Activated CD4-positive, alpha-beta T cell treated with anti-CD3 and anti-CD28 coated beads for 4 hours (primary cell): ENCODE measurements at places on chromosomes 2 and 18.

- no peak for DNase-seq
Observed at GRCh38 chr18:9858642-9859041, 27.1 kb upstream of the TXNDC2 start.

DNA sequence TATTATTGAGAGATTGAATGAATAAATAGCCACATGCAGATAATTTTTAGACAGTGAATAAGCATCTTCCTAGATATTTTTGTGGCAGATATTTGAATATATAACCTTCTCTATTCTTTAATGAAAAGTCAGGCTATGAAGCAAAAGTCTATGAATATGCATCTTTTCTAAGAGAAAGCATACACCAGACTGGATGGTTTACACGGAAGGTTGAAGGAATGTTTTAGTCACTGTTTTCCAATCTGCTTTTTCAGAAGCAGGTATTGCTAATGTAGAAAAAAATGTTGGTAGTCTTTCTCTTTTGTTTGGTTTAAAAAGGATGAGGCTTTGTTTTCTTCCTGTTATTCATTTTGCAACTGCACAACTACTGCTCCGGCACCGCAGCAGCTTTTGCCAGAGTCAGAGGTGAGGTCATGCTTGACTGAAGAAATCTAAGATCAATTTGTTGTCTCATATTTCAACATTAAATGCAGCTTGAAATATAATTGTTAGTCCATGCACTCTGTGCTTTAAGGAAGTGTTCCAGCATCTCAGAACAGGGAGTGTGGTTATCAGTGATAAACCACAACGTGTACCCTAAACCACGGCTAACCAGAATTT is 1540.8 kb upstream of the PIK3C3 start:
- DNase-seq, result no peak

- DNase-seq, result no peak
Observed at GRCh38 chr2:186868344-186868743, 19.4 kb upstream of the ZSWIM2 start.

DNA sequence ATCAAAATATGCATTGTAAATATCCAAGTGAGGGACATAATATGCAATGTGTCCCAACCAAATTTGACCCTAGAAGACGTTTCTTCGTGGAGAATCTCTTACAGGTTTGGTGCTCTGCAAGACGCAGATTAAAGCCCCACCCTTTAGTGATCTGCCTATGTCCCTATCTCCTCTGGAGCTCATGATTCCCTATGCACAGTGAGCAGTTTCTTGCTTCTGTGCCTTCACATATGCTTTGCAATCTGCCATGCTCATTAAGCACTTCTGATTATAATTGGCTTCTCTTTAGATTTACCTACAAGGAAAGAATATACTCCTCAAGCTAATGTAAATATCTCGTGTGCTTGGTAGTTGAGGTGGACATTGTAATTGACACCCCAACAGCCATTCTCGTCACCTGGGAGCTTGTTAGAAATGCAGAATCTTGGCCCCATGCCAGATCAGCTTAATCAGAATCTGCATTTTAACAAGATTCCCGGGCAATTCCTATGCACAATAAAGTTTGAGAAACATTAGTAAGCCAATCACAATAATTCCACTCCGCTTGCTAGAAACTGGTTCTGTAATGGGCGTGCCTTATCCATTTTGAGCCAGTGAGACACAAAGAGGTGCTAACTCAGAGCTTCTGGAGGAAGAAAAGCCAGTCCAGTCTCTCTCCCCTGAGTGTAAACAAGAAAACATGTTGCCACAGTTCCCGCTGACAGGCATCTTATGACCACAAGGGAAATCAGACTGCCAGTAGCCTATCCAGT is 2.8 kb upstream of the PUM2 start:
- DNase-seq, result no peak

- DNase-seq, result no peak
Observed at GRCh38 chr2:231387904-231388724, 7.4 kb upstream of the B3GNT7 start.

DNA sequence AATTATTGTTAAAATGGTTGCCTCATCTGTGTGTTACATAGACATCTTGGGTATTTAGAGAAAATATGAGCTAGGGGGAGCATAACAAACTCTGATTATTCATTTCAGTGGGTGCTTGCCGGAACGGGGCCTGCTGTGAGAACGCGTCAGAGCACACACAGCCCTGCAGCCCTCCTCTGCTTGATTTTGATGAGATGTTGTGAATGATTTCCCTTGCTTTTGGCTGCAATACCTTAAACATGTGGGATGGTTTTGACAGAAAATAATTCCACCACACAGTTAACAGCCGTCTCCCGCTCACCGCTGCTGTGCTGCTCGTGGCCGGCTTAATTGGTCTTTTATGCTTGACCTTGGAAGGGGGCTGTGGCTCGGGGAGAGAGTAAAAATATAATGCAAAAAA is 49.9 kb upstream of the TXNDC2 start:
- no peak for DNase-seq

GRCh38 chr2:55084641-55085040 is 34.4 kb upstream of the RTN4 start:
- DNase-seq, result no peak

DNA sequence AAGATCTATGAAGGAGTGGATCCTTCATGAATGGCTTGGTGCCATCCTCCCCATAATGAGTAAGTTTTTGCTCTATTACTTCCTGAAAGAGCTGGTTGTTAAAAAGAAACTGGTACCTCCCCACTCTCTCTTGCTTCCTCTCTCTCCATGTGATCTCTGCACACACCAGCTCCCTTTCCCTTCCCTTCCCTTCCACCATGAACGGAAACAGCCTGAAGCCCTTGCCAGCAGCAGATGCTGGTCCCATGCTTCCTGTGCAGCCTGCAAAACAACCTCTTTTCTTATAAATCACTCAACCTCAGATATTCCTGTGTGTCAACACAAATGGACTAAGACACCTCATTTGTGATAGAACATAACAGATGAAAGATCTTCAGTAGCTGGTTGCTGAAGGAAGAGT is 303.5 kb upstream of the ACVR2A start:
- DNase-seq, result no peak

DNA sequence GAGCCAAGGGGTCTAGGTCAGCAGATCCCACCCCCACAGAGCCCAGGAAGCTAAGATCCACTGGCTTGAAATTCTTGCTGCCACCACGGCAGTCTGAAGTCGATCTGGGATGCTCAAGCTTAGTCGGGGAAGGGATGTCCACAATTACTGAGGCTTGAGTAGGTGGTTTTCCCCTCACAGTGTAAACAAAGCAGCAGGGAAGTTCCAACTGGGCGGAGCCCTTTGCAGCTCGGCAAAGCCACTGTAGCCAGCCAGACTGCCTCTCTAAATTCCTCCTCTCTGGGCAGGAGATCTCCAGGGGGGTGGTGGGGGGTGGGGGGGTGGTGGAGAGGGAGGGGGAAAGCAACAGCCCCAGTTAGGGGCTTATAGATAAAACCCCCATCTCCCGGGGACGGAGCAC is 419.5 kb downstream of the NUP35 start:
- no peak for DNase-seq

DNA sequence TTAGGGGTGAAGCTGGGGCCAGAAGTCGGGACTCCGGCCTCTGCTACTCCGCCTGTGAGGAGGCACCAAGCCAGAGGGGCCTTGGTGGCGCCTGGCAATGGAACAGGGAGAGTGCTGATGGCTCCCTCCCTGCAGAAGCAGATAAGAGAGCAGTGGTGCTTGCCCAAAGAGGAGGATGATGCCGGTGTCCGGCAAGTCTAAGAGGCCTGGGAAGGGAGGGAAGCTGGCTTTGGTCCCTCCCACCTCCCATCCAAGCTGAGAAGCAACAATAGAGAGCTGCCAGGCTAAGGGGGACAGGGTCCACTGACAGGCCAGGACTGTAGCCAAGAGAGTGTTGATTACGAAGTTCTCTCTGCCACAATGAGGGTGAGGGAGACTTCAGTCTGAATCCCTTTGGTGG is 479.5 kb downstream of the TNS1 start:
- DNase-seq, result no peak

- no peak for DNase-seq
Observed at GRCh38 chr2:185338104-185338503, 400.5 kb upstream of the FSIP2 start.

GRCh38 chr18:48345596-48345995 is 63.6 kb downstream of the ZBTB7C start:
- no peak for DNase-seq

DNA sequence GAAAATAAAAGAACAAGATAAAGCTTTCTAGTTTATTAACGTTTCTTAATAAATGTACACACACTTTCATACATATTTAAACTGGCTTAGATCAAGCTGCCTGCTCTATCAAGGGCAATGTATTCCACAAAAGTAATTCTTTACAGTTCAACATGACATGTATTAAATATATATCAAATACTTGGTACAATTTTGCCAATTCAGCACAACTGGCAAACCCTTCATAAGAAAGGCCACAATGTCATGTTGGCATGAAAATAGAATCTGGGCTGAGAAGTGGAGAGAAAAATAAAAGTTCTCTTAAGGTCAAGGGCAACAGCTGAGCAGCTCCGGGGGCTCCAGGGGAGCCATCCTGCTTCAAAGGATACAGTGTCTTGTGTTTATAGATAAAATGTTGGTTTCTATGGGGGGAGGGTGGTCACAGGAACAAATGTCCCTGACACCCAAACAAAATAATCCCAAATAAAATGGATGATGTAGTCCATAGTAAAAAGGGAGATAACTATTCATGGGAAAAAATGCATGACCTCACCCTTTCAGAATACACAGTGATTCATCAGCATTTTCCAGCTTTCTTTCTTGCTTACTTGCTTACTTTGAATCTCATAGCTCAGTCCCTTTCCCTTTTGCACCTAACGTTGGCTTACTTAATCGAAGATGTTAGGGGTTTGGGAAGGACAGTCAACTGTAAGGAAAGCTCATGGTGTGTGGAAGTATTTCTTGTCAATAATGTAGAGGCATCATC is 494.9 kb downstream of the NYAP2 start:
- no peak for DNase-seq

DNA sequence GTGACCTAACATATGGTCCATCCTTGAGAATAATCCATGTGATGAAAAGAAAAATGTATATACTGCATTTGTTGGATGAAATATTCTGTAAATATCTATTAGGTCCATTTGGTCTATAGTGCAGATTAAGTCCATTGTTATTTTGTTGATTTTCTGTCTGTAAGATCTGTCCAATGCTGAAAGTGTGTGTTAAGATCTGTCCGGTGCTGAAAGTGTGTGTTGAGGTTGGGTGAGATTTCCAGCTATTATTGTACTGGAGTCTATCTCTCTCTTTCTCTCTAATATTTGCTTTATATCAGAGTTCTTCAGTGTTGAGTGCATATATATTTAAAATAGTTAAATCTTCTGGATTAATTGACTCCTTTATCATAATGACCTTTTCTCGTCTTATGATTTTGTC is 828.8 kb upstream of the CRIM1 start:
- no peak for DNase-seq

DNA sequence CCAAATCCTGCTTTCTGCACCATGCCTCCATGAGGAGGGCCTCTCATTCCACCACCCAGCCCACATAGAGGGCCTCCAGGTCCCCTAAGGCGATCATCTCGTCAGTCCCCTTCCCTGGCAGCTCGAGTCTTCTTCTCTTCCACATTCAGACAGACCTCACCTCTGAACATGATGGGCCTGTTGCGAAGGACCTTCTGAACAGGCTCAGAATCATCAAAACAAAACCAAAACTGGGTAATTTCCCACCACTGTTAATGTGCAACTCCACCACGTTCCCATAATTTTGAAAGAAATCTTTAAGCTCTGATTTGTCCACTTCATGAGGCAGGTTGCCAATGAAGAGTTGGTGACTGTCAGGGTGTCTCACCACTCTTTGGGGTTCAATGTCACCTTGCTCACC is 20.4 kb downstream of the ZRANB3 start:
- no peak for DNase-seq

DNA sequence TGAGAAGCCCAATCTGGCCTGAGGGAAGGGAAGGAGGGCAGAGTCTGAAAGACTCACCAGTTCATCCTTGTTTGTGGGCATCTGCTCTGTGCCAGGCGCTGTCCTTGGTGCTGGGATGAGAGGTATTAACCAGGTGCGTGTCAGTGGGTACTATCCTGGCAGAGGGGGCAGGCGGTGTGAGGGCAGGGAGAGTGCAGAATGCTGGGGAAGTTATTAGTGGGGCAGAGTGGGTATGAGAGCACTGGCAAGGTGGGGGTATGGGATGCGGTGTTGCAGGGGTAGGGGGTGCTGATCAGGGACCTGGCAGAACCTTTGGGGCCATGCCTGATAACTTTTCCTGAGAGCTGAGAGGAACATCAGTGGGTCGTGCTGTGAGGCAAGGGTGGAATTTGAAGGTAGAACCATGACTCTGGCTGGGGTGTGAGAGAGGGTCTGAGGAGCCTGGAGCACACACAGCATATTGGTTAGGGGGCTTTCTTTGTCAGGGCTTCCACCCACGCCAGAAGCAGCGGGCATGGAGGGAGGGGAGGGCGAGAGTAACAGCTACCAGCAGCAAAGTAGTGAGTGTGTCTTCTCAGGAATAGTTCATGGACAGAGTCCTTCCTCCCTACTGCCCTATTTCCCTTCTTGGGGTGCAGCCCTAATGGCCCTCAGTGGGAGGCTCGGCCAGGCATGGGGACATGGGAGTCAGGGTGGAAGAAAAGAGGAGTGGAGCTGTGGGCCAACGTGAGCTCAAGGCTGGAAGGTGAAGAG is 290.7 kb downstream of the CYP26B1 start:
- no peak for DNase-seq

GRCh38 chr2:79936715-79937114 is 367.8 kb downstream of the LRRTM1 start:
- DNase-seq, result no peak

GRCh38 chr18:49072940-49073339 is 122.2 kb upstream of the SMAD7 start:
- DNase-seq, result no peak

DNA sequence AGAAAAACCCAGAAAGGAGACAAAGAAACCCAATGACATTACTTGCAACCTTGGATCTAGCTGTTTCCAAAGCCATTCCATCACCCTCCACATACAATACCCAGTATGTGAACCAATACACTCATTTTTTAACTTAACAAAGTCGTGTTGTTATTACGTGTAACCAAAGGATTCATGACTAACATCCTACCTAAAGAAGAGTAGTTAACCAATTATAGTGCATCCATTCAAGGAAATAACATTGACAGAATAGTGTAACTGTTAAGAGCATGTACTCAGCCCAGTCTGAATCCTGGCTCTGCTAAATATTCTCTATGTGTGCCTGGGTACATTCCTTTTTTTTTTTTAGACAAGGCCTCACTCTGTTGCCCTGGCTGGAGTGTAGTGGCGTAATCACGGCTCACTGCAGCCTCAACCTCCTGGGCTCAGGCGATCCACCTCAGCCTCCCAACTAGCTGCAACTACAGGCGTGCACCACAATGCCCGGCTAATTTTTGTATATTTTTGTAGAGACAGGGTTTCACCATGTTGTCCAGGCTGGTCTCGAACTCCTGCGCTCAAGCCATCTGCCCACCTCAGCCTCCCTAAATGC is 9.9 kb downstream of the TLK1 start:
- no peak for DNase-seq

GRCh38 chr18:13573750-13574149 is 152.6 kb downstream of the FAM210A start:
- DNase-seq, result no peak

- DNase-seq, result no peak
Observed at GRCh38 chr18:71485611-71486010, 1058.5 kb downstream of the CBLN2 start.

GRCh38 chr2:61534926-61535325 is 3.2 kb downstream of the XPO1 start:
- DNase-seq, result no peak

- DNase-seq, result no peak
Observed at GRCh38 chr18:38301621-38302020, 736.0 kb upstream of the CELF4 start.
